ENCODE measurements at places on chromosomes 13 and 19.
A peak's percentile ranks its signal among the peaks of the same experiment; 100 is the strongest.

- no peak overlapping the region for H3K4me3 ChIP-seq
- H3K4me1 ChIP-seq = no peaks in the 10 kb centered on the region
- H3K27ac ChIP-seq = peak overlapping the region; percentile 6
- H3K27me3 ChIP-seq = no peaks in the 10 kb centered on the region
- no peak for DNase-seq
Measured at GRCh38 chr19:18990128-18990708, 43.1 kb downstream of the SUGP2 start.

- no peak overlapping the region for H3K27ac ChIP-seq
- no peak overlapping the region for H3K4me3 ChIP-seq
- no peak for DNase-seq
- no peaks in the 10 kb centered on the region for H3K27me3 ChIP-seq
Measured at GRCh38 chr13:99654076-99654475, 152.8 kb downstream of the TM9SF2 start.

DNA sequence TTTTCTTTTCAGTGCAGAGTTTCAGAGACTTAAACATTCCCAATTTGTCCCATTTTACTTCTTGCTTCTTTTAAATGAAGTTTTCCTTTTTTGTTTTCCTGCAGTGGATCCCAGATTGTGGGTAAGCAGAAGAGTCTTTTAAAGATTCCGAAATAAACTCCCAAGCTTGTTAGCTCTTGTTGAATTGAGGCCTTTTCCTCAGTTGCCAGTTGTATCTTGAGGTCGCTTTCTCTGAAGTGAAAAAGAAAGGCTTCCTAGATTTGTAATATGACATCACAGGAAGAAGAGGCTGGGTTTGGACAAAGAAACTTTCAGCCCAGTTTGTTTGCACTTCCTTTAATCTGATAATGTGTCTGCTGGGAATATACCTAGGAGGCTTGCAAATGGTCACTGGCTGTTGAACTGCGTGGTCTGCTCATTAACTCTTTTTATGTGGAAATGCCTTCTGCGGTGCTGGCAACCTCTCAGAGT is at the start of gene LPAR6:
LPAR6 (minus strand) TSS at position 233 of the 471 bp plus-strand sequence. CDS start 690 bp downstream, outside the sequence.
- peaks cover 7% of the 10 kb centered on the region for H3K4me1 ChIP-seq
- H3K36me3 ChIP-seq = no peaks in the 10 kb centered on the region
- peak; percentile 87 for DNase-seq
- H3K27me3 ChIP-seq = no peaks in the 10 kb centered on the region
- H3K4me3 ChIP-seq = peak within 1 kb of the TSS; percentile 10
- no peak within 1 kb of the TSS for H3K27ac ChIP-seq

DNA sequence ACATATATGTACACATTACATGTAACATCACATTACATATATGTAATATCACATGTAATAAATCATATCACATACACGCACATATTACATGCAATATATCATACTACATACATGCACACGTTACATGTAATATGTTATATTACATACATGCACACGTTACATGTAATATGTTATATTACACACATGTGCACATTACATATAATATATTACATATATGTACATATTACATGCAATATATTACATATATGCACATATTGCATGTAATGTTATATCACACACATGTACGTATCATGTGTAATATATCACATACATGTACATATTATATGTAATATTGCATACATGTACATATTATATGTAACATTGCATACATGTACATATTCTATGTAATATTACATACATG is 77.6 kb downstream of the GADD45B start:
- no peak overlapping the region for H3K27ac ChIP-seq
- no peaks in the 10 kb centered on the region for H3K4me1 ChIP-seq
- no peak overlapping the region for H3K4me3 ChIP-seq
- DNase-seq = no peak
- no peaks in the 10 kb centered on the region for H3K27me3 ChIP-seq

DNA sequence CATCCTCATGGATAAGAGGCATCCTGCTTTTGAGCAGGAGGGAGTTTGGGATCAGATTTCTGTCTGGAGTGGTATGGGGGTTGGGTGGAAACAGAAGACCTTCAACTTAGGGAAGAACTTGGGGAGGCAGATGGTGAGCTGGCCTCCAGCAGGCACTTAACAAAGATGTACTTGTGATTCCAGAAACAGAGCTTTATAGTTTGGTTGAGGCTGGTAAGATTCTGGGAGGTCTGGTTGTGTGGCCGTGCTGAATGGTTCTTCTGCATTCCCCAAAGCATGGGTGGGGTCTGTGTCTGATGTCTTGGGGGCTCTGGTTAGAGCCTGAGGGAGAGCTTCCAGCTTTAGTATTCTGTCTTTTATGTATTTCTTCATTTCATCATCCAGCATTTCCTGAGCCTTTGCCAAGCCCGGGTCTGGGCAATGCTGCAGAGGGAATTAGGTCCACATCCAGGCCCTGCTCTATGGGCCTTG is 4.8 kb downstream of the MEGF8 start:
- H3K4me1 ChIP-seq = peaks cover 8% of the 10 kb centered on the region
- no peak overlapping the region for H3K27ac ChIP-seq
- no peaks in the 10 kb centered on the region for H3K27me3 ChIP-seq
- no peak overlapping the region for H3K4me3 ChIP-seq

GRCh38 chr19:35557539-35558399 is 5.7 kb downstream of the ATP4A start:
- no peaks in the 10 kb centered on the region for H3K4me1 ChIP-seq
- H3K36me3 ChIP-seq = no peaks in the 10 kb centered on the region
- peak; percentile 63 for DNase-seq

GRCh38 chr19:43591904-43592772 is 3.8 kb downstream of the IRGQ start:
- no peak overlapping the region for H3K27ac ChIP-seq
- H3K4me3 ChIP-seq = no peak overlapping the region
- DNase-seq = no peak
- H3K27me3 ChIP-seq = no peaks in the 10 kb centered on the region
- peaks cover 2% of the 10 kb centered on the region for H3K4me1 ChIP-seq

GRCh38 chr13:20099319-20099718 is 61.5 kb downstream of the GJA3 start:
- H3K27me3 ChIP-seq = no peaks in the 10 kb centered on the region
- H3K4me3 ChIP-seq = no peak overlapping the region
- no peak for DNase-seq
- no peaks in the 10 kb centered on the region for H3K36me3 ChIP-seq
- peak overlapping the region; percentile 44 for H3K27ac ChIP-seq
- peaks cover 53% of the 10 kb centered on the region for H3K4me1 ChIP-seq

DNA sequence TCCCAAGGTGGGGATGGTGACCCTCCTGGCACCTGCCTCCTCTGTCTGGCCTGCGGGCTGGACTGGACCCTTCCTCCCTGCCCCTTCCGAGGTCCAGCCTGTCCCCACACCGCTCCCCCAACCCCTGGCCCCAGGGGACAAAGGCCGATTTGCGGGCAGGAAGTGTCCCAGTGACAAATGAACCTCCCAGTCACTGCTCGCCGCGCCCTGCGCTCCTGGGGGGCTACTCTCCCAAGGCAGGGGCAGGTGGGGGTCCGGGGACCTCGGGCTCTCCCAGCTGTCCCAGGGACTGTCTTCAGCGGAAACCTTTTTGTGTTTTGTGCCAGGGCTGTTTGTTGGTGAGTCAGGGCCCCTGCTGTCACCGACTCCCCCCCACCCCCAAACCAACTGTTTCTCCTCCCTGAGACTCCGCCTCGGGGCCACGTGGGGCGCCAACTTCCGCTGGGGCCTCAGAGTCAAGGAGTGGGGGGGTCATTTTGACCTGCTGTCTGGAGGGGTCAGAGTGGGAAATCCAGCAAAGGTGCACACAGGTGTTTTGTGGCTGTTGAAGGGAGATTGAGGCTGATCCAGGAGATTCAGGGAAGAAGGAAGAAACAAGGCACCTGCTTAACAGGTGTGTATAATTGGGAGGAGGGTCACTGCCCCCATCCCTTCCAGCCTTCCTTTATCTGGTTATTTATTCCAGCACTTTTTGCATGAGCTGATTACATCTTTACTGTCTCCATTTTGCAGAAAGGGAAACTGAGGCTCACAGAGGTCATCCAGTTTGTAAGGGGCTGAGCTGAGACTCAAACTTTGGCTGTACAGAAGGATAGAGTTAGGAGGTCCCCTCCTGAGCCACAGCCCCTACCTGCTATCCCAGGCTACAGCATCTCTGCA is 831 bp downstream of the PGPEP1 start:
- H3K36me3 ChIP-seq = no peaks in the 10 kb centered on the region
- H3K27ac ChIP-seq = no peak overlapping the region
- peak; percentile 43 for DNase-seq
- no peaks in the 10 kb centered on the region for H3K27me3 ChIP-seq
- peak overlapping the region; percentile 83 for H3K4me3 ChIP-seq
- peaks cover 3% of the 10 kb centered on the region for H3K4me1 ChIP-seq

GRCh38 chr19:33794683-33795369 is 1.8 kb upstream of the KCTD15 start:
- H3K36me3 ChIP-seq = no peaks in the 10 kb centered on the region
- no peaks in the 10 kb centered on the region for H3K27me3 ChIP-seq
- peak overlapping the region; percentile 78 for H3K4me3 ChIP-seq
- peak overlapping the region; percentile 98 for H3K27ac ChIP-seq
- H3K4me1 ChIP-seq = peaks cover 14% of the 10 kb centered on the region

DNA sequence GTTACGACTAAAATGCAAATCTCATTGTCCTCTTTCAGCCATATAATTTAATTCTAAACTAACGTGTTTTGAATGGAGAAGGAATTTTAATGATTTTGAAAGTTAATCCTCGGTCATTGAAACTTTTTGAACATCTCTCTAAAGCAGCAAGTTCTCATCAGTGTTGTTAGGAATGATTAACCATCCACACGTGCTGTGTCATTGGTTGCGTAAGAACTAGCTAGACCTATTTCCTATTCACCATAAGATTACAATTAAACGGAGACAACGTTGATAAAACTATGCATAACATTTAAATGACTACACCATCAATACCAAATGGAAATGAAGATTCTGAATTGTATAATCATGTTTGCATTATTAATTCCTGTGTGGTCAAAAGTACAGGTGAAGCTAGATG is 155.6 kb upstream of the IRS2 start:
- H3K27me3 ChIP-seq = no peaks in the 10 kb centered on the region
- no peak overlapping the region for H3K27ac ChIP-seq
- H3K4me1 ChIP-seq = peaks cover 6% of the 10 kb centered on the region
- H3K36me3 ChIP-seq = no peaks in the 10 kb centered on the region
- no peak overlapping the region for H3K4me3 ChIP-seq

All from cardiac muscle cell (in vitro differentiated cells and primary cell).